ENCODE measurements at places on chromosomes 5 and 9.

DNA sequence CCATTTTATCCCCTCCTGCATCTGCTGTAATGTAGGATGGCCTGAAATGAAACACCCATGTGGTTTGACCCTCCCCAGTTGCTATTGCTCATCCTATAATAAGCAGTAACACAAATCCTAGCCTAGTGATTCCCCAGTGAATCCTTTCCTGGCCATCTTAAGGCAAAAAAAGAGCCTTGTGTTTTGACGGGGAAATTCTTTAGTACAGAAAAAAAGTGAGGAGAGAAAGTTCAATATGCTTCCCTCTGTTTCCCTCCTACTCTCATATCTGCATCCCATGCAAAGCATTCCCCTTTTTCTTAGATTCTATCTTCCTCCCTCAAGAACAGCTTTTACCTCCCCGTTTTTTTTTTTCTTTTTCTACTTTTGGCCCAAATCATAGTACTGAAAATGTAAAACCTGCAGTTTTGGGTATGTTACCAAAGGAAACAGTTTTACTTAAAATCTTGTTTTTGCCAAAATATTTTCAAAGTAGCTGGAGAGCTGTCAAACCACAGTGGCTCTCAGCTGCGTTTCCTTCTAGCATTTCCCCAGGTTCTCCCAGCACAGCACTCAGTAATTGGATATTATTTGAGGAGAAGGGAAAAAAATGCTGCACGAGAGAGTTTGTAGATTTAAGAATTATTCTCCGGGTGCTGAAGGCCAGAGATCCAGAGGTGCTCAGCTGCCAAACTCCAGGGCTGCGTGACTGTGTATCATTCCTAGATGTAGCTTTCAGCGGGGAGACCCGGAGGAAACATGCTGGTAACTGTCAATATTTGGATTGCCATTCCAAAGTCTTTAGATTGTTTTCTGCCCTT, 321.4 kb downstream of the NPR3 start:
- DNase-seq = no peak

- DNase-seq = no peak
Measured at GRCh38 chr5:132822650-132823480, 7.6 kb downstream of the SHROOM1 start.

GRCh38 chr5:10482791-10483530, 41.3 kb downstream of the ROPN1L start:
- DNase-seq = no peak

DNA sequence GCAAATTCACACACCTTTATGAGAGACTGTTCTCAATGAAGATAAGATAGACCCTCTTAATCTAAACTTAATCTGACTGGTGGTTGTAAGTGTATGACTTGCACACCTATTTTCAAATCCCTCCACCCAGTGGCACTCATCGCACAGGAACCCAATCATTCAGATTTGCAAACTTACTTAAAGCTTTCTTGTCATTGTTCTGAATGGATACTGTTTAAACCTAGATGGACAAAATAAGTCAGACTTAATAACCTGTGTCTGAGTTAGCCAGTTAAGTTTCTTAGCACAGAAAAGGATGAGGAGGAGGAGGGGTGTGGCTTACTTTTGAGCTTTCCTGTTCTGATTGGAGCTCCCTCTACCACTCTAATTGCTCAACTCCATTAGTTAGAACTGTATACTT, 252.4 kb upstream of the CCNH start:
- no peak for DNase-seq

DNA sequence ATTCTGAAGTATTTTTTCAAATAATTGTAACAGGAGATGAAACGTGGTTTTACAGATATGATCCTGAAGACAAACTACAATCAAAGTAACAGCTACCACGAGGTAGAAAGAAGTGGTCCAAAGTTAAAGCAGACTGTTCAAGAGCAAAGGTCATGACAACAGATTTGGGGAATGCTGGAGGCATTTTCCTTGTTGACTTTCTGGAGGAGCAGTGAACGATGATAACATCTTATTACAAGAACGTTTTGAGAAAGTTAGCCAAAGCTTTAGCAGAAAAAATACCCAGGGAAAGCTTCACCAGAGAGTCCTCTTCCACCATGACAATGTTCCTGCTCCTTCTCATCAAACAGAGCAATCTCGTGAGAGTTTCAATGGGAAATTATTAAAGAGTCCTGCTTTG, 145.4 kb upstream of the NREP start:
- no peak for DNase-seq

GRCh38 chr5:53476531-53477480, 3.6 kb upstream of the FST start:
- DNase-seq = no peak

DNA sequence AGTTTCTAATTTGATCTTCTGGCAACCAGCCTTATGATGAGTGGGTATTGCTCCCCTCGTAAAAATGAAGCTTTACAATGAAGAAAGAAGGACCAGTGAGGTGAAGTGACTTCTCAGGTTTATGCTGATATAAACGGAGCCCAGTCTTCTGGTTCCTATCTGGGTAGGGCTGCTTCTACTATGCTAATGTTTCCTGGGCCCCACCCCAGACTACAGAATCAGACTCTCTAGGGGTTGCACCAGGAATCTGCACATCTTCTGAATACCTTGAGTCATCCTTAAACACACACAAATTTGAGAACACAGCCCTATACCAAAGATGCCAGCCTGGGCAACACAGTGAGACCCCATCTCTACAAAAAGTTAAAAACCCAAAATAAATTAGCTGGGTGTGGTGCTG, 16.2 kb downstream of the BTF3 start:
- DNase-seq = no peak

- DNase-seq = no peak
Measured at GRCh38 chr9:20331095-20331685, 291.1 kb downstream of the MLLT3 start.

- no peak for DNase-seq
Measured at GRCh38 chr5:3310541-3311261, 284.9 kb upstream of the IRX1 start.

GRCh38 chr5:113124265-113124664, 147.7 kb downstream of the DCP2 start:
- no peak for DNase-seq

DNA sequence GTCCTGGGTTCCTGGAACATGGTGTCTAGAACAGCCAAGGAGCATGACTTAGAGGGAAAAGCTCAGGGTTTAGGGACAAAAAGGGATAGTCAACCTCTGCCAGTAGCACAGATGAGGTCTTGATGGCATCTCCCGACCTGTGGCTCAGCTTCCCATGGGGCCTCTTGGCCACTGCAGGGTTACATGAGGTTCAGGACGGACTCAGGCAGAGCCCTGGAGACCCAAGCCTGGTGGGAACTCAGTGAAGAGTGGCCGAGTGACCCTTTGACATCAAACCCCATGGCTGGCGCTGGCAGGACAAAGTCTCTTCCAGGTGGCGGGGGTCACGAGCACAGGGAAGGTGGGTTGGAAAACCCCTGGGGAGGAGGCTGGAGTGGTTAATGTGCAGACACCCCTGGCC, 57.8 kb downstream of the MTRR start:
- DNase-seq = no peak

DNA sequence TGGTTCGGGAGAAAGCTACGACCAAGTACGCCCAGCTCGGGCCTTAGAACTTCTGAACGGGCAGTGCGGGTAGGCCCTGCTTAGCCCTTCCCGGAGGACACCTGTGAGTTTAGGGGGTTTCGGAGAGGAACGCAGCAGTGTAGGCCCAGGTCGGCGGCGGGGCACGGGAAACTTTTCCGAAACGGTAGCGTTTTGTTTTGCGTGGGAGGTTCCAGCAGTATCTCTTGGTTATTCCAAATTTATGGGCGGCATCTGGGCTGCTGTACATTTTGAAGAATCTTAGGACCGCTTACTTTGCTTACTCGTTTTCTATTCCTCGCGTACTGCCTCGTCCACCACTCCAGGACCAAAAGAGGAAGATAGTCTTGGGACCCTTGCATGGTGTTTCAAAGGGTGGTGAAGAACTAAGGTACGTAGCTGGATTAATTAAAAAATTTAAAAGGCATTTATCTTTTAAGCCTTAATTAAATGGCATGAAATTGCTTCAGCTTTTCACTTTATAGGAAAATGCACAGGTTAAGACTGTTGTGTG, 492 bp downstream of the TENT2 start:
- no peak for DNase-seq

- DNase-seq = no peak
Measured at GRCh38 chr9:86908261-86908660, 39.0 kb downstream of the GAS1 start.

DNA sequence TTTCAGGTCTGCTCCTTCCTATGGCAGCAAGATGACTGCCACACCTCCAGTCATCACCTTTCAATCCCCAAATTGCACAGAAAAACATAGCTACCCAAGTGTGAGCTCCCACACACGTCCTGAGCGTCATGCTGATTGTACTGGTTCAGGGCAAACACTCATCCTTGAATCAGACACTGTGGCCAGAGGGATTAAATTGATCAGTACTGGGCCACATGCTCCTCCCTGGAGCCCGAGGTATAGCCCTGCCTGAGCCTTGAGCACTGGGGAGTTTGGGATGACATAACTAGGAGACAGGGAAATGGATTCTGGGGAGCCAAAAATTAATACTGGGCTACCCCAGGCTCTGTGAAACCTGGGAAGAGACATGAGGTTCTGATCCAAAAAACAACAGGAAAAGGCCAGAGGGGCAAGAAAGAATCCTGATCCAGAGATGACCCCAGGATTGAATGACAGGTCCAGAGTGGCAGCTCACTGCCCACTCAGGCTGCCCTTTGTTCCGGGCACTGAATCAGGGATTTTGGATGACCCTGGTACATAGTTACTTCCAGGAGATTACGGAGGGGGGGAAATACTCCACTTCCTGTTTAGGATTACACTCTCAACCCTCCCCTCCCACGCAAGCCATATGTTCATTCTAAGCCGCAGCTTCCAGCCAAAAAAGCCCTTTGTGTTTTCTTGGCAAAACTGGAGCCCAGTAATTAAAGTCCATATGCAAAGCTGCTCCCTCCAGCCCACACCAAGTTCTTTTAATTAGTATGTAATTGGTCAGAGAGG, 141.6 kb upstream of the SPRY4 start:
- DNase-seq = no peak

DNA sequence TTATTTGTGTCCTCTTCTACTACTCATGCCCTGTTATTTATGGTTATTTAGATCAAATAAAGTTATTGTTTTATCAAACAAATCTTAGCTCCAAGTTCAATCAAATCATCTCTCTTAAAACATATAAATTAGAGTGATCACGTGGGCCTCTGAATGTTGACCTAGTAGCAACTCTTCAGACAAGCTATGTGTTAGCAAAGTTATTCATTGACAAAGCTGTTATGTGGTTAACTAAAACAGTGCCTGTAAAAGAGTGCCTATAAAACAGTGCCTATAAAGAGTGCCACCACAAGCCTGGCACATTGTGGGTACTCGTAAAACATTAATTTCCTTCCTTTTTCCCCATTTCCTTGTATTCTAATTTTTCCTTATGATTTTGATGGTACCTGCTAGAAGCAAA, 421.9 kb downstream of the HCN1 start:
- no peak for DNase-seq

- no peak for DNase-seq
Measured at GRCh38 chr9:14393418-14393817, 79.5 kb upstream of the NFIB start.

DNA sequence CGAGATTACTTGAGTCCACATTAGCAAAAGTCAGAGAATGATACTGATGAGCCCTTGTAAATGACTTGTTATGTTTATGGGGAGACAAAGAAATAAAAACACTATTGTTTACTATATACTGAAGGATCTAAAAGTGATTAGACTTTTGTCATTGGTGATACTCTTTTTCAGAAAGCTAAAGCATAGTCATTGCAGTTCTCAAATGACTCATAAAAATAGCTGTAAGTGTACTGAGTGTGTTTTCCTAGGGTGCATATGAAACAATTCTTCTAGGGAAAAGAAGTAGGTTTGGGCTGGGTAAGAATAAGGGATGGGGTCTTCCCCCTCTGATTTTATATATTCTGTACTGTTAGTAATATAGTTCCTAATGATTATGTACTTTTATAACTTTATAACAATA, 32.6 kb downstream of the WDR36 start:
- no peak for DNase-seq

DNA sequence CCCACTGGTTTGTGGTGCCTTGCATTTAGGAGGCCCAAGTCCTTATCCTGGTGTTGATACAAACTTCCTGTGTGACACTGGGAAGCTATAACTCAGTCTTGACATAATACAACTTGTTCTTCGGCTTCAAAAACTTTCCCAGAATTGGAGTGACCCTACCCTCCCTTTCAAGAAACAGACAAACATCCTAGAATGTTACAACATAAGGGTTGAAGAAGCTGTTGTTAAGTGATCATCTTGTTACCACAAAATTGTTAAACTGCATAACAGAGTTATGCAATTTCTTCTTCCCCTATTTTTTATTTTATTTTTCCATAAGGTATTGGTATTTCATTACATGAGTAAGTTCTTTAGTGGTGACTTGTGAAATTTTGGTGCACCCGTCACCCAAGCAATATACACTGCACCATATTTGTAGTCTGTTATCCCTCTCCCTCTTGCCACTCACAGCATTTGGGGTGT, 21.3 kb downstream of the TLR4 start:
- no peak for DNase-seq

GRCh38 chr5:88419931-88420330, 151.3 kb upstream of the TMEM161B start:
- no peak for DNase-seq

DNA sequence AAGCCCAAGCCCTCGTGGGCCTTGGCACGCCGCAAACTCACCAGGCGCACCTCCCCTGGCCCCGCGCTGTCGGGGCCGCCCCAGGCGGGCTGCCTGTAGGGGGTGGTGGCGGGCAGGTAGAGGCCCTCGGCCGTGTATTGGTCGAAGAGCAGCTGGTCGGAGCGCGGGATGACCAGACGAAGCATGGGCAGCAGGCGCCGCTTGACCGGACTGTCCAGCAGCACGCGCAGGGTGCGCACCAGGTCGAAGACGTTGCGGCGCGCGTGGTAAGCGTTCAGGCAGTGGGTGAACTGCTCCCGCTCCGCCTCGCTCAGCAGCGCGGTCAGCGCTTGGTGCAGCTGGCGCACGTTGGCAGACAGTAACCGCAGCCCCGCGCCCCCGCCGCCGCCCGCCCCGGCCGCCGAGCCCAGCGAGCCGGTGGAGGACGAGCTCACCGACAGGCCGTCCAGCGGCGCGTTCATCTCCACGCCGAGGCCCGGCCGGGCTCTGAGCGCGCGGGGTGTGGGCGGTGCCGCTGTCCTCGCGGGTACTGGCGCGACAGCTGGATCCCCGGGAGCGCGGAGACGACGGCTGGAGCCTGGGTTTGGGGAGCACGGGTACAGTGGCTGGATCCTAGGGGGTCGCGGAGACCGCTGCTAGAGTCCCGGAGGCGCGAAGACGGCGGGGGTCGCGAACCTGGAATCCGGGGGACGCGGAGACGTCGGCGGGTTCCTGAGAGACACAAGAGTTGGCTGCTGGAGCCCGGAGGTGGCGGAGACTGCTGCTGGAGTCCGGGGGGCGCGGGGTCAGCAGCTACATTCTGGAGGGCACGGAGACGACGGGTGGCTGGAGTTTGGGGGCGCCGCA, 709 bp downstream of the WHRN start:
- DNase-seq = no peak

GRCh38 chr5:35302544-35302943, 72.3 kb upstream of the PRLR start:
- DNase-seq = no peak

Measured in stimulated activated CD8-positive, alpha-beta memory T cell treated with anti-CD3 and anti-CD28 coated beads, Interleukin-7, amount 100 ng/mL, for 4 hours (primary cell).